ENCODE measurements at places on chromosomes 6 and 20.

DNA sequence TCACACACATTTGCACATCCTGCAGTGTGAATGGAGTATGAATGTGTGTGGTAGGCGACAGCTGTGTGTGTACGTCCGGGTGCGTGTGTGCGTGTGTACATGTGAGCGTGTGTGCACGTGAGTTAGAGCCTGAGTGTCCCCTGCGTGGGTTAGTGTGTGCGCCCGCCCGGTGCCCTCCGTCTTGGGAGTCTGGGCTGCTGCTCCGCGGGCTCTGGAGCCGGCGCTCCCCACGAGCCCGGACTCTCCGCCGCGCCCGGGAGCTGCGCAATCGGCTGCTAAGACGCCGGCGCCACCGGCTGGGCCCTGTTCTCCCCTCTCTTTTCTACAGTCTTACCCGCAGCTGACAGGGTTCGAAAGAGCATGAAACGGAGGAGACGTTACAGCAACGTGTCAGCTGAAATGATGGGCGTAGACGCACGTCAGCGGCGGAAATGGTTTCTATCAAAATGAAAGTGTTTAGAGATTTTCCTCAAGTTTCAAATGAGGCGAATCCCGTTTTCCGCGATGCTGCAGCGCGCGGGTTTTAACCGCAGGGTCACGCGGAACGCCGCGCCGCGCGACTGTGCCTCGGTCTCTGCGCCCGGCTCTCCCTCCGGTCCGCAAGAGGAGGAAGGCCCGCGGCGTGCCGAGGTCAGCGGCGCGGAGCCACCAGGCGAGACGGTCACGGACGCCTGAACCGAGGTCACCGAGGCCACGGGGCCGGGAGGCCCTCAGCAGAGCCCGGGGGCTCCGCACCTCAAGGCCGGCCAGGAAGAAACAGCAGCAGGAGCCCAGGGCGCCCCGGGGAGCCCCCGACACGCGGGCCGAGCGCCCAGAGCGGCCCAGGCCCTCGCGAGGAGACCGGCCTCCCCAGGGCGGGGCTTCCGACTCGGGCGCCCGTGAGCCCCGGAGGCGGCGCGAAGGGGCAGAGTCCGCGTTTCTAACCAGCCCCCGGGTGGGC, 95.3 kb upstream of the BHLHE23 start:
- DNase-seq: peak; percentile 34

DNA sequence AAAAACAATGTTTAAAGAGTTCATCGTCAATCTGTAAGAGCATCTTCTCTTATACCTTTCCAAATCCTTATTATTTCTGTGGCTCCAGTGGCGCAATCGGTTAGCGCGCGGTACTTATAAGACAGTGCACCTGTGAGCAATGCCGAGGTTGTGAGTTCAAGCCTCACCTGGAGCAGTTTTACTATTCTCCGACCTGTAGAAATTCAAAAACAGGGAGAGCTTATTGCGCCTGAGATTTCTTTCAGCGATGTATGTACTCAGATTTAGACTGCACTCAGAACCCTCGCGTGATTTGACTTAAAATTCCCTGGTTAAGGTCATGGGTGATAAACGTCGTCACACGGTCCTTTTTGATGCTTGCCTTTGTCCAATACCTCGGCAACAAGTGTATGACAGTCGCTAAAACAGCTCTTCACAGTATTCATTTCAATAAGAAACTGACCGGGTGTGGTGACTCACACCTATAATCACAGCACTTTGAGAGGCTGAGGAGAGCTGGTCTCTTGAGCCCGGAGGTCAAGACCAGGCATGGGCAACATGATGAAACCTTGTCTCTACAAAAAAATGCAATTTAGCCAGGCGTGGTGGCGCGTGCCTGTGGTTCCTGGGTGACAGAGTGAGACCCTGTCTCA, 11.9 kb downstream of the GPX5 start:
- DNase-seq: no peak

GRCh38 chr20:51420111-51420510, 122.4 kb downstream of the NFATC2 start:
- no peak for DNase-seq

- no peak for DNase-seq
Measured at GRCh38 chr6:100626721-100627120, 162.0 kb upstream of the SIM1 start.

- no peak for DNase-seq
Measured at GRCh38 chr6:15166121-15166520, 79.7 kb upstream of the JARID2 start.

GRCh38 chr6:6927521-6928361, 180.0 kb upstream of the RREB1 start:
- DNase-seq: no peak

DNA sequence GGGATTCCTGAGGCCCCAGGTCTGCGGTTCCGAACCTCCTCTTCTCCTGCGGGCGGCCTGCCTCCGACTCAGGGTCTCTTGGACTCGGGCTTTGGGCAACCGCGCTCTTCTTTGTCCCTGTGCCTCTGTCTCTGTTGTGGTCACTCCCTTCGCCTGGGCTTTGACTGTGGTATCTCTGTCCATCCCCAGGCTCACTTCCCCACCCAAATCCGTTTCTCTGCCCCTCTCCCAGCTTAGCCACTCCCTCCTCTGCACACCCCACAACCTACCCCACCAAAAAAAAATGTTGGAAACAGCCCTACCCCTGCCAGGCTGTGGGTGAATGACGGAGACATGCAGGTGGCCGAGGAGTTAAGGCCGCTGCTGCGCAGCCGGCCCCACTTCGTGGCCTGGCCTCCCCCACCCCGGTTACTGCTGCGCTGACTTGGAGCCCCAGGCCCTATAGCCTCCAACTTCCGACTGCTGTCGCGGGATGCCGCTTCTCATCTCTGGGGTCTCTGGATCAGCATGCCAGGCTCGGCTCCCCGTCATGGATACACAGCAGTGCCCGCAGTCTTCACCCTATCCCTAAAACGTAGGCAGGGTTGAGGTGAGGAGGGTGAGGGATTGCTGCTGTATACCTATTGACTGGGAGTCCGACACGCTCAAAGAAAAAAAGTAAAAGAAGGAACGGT, 2.7 kb upstream of the MAFB start:
- no peak for DNase-seq

GRCh38 chr6:33392595-33392948, 949 bp downstream of the KIFC1 start:
- DNase-seq: no peak

- DNase-seq: no peak
Measured at GRCh38 chr20:15379681-15380296, 1042.4 kb upstream of the FLRT3 start.

DNA sequence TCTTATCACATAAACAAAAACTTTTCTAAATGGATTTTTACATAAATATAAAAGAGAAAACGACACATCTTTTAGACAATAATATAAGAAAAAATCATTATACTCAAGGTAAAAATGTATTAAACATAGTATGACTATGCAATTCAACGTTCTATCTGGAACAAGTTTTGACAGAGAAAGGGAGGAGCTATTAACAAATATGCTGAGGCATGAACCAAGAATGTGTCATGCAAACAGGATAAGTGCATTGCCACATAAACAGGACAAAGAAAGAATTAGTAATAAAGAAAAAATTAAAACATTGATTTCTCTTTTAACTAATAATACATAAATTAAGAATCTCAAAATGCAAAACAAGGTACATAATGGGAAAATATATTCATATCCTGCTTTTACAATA, 1353.4 kb upstream of the GJE1 start:
- DNase-seq: no peak

DNA sequence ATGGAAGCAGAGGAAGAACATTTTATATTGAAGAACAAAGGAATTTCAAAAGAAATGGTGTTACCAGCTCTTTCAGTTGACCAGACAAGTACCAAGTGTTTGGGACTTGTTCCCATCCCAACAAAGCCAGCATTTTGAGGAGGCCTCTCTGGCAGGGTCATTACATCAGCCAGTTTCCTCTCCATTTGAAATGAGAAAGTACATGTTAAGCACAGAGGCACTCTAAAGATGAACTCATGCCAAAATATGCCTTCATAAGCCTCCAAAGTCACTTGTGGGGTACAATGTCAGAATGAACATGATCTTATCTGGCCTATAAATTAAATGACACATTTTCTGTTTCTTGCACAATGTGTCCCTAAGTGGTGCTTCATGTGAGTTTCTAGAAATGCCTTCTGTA, 223.9 kb downstream of the PRL start:
- DNase-seq: no peak

DNA sequence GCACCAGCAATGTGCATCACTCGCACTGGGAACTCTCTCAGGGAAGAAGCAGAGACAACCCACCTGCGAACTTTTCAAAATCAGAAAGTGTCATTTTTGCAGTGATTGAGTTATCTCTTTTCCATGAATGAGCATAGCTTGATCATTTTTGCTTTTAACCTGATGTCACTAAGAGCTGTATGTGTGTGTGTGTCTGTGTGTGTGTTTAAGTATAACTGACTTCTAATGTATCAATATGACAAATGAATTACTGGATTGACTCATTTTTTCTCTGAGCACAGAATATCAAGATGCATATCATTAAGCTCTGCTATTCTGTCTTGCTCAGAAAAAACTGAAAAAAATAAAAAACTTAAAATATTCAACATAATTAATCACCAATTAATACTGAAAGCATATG, 548.9 kb upstream of the MARCKS start:
- DNase-seq: no peak

DNA sequence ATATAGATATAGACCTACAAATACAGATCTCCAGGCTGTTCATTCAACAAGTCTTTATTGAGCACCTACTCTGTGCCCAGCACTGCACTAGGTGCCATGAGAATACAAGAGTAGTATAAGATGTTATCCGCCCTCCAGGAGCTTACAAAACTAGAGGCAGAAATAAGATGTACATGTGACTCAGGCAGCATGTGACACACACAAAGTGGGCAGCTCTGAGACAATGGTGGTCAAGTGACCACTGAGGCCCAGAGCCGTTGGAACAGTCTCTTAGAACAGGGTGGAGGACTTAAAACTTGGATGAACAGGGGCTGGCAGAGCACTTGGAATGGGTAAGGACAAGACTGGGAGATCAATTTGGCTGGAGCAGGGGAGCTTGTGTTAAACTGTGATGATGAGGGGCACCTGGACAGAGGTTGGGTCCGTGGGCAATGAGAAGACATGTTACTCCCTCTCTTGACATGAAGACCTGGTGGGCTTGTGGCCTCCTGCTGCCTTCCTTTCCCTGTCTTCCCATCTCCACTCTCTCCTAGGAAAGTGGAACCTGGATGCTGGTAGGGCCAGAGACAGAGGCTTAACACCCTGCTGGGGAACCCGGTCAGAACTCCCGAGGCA, 21.2 kb downstream of the TRIM15 start:
- DNase-seq: no peak

DNA sequence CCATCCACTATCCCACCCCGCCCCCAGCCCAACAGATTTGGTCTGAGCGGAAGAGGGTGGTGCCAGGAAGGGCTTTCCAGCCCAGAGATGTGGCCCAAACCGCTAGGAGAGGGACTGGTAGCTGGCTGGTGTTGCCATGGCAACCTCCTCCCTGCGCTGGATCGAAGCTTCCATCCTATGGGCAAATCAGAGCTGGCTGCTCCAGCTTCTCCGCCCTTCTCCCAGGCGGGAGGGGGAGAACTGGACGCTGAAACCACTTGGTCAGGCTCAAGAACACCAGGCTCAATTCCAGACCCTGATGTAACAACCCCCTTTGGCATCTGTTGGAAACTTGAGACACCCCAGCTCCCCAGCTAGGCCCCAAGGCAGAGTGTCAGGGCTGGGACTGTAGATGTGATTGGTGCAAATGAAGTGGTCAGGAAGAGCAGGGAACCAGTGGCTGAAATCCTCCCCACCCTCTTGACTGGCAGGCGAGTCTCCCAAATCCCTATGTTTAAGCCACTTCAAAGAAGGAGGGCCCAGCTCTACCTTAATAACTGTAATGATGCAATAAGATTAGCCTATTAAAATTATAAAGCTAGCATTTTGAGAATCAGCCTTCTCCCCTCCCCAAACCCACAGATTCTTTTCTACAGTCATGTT, 4.2 kb downstream of the RIMS4 start:
- DNase-seq: no peak

DNA sequence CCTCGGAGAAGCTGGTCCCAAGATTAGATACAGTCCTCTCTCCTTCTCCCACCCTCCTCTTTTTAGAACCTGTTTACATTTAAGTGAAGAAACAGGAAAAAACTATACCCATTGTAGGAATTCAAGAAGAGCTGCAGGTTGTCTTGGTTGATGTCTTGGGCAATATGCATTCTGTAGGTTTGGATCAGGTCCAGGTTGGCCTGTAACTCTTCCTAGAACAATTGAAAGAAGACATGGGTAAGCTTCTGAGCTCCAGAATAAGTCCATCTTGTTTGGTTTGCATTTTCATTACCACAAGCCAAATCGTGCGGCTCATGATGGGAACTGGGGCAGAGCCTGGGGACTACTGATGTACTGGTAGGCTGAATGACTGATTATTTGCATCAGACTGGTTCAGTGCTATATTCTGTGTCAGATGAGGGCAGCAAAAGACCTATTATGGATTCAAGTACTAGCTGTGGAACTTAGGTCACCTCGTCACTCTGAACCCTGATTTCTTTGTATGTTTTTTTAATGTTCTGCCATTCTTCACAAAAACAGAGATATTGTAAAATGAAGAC, 20.3 kb upstream of the SLA2 start:
- DNase-seq: no peak

DNA sequence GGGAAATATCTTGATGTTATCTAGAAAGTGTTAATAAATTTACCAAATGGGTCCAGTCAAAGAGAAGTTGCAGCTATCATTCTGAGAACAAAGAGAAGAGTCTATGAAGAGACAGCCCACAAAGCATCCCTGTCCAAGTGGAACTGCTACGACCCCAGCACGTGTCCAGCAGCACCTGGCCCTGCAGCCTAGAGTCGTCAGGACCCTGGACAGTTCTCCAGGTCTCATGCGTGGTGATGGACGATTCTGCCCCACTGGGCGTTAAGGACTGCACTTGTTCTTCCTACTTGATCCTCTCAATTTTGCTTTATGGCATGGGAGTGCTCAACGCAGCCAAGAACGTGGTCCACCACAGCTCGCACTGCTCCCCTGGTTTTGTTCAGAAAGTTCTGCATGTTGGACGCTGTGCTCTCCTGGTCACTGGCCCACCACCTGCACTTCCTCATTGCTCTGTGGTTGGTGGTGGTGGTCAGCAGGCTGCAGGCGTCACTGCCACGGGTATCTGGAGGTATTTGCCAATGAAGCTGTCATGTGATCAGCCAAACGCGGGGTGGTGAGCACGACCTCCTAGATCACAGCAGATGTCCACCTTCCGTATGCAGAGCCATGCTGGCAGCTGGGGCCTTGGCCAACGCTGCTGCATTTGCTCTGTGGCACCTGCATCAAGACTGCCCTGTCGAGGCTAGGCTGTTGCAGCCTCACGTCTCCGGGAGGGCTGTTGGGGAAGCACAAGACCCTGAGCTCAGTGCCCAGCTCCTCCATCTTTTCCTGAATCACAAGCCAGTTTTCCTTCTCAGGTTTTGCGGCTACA, 356.4 kb downstream of the CDH4 start:
- no peak for DNase-seq

DNA sequence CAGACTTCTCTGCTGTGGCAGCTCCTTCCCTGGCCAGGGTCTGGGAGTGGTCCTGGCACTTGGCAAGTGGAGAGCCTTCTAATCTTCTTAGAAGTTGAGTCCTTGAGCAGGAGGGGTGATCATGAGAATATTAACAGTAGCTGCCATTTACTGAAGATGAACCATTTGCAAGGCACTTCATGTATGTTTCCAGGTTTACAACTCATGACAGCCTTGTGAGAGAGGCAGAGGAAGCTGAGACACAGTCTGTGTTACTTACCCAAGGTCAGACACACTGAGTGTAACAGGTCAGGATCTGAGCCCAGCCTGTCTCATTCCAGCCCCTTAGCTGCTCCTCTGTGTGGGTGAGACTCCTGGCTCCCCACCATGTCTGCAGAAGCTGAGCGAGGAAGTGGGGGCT, 45.5 kb upstream of the SRF start:
- no peak for DNase-seq
